ENCODE measurements at places on chromosomes 6 and 20.

- DNase-seq: peak; percentile 6
These were observed 55.9 kb upstream of the PSMF1 start for GRCh38 chr20:1062334-1063010.

DNA sequence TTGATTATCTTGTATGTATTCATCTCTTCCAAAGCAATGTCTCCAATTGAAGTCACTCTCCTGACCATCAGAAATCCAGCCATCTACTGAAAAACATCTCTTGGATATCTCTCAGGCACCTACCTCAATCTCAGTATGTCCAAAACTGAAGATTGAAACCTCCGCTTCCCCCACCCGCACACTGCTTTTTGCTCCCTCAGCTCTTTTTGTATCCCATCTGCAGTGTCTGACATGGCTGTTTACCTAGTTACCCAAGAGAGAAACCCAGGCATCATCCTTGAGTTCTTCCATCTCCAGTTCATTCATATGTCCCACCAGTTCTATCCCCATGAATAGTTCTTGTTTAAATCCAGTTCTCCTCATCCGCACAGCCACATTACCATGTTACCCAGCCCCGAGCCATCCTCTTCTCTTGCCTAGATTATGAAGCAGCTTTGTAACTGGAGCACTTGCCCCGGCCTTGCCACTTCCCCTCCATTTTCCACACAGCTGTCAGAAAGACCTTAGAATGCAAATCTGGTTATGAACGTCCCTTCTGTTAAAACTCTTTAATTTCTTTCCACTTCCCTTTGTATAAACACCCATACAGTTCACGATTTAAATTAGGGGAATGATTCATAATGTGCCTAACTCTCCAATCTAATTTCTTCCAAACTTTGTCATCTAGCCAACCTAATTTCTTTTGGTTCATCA, 40.5 kb upstream of the GCLC start:
- no peak for DNase-seq

DNA sequence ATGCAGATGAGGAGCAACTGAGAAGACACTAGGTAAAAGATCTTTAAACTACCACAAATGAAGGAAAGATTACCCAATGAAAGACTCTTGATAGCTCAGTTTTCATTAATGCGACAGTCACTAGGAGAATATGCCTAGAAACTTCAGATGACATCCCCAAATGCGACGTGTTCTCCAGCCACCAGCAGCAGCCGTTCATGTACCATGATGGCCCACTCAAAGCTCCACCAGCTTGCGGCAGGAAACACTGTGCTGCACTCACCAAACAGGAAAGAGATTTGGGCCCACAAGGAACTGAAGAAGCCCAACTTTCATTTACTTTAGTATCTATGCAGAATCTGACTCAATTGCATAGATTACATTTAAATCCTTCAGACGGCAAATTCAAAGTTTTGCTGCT, 7.5 kb downstream of the DIDO1 start:
- no peak for DNase-seq

- peak; percentile 30 for DNase-seq
These were observed 70.5 kb downstream of the FAM217A start for GRCh38 chr6:4008324-4009047.

All from midbrain (tissue), 1 donor.